Activated CD8-positive, alpha-beta T cell treated with anti-CD3 and anti-CD28 coated beads for 36 hours (primary cell): ENCODE measurements at places on chromosomes 11 and 22. TPM values are rescaled to one million over a fixed set of nuclear protein-coding genes. Genes with fewer than 3 reads are reported as not detected.

Gene SYT8
- not detected for total RNA-seq

Gene TUT1
- total RNA-seq = 34.4 TPM

Gene DLG2
- total RNA-seq = 2.2 TPM

Gene GNG3
- not detected for total RNA-seq

Gene GLYAT
- total RNA-seq = not detected

GRCh38 chr11:107858217-107859070 lies at the start of gene SLC35F2:
Gene SLC35F2 (minus strand): TSS chr11:107858787. CDS start chr11:107858767, 20 bp downstream.
- DNase-seq = peak; percentile 83

GRCh38 chr22:46443850-46444389 lies 93.5 kb downstream of the CELSR1 start:
- no peak for DNase-seq

- DNase-seq = no peak
Observed at GRCh38 chr22:47136050-47136449, 373.6 kb downstream of the TBC1D22A start.

GRCh38 chr11:68757711-68758110 lies 6.4 kb upstream of the TESMIN start:
- no peak for DNase-seq

GRCh38 chr22:33894515-33894914 lies 25.8 kb downstream of the LARGE1 start:
- DNase-seq = no peak

- no peak for DNase-seq
Observed at GRCh38 chr11:122601141-122602125, 54.1 kb upstream of the UBASH3B start.

DNA sequence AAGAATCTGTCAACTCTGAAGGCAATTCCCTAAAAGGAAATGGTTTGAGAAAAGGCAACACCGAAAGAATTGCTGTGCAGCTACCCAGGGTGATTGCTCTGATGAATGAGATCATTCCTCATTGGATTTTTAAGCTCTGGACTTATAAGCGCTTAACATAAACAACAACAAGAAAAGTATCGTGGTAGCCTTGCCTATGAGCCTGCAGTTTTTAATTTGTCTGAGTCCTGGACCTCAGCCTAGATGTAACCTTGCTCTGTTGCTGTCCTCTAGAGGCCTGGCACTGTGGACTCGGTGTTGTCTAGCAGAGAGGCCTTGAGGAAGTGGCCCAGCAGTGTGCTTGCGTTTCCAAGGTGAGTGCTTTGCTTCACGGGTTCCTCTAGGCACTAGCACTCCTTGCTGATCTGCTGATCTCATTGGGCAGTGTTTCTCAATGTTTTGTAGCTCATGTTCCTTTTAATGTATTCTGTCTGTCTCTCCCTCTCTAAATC lies 20.4 kb downstream of the CCDC81 start:
- DNase-seq = no peak

GRCh38 chr11:71496421-71496820 lies 30.6 kb upstream of the KRTAP5-7 start:
- DNase-seq = no peak

- DNase-seq = no peak
Observed at GRCh38 chr22:50444663-50445062, 30.2 kb downstream of the SBF1 start.

GRCh38 chr11:101915791-101916291 lies 481 bp downstream of the ANGPTL5 start:
- no peak for DNase-seq

DNA sequence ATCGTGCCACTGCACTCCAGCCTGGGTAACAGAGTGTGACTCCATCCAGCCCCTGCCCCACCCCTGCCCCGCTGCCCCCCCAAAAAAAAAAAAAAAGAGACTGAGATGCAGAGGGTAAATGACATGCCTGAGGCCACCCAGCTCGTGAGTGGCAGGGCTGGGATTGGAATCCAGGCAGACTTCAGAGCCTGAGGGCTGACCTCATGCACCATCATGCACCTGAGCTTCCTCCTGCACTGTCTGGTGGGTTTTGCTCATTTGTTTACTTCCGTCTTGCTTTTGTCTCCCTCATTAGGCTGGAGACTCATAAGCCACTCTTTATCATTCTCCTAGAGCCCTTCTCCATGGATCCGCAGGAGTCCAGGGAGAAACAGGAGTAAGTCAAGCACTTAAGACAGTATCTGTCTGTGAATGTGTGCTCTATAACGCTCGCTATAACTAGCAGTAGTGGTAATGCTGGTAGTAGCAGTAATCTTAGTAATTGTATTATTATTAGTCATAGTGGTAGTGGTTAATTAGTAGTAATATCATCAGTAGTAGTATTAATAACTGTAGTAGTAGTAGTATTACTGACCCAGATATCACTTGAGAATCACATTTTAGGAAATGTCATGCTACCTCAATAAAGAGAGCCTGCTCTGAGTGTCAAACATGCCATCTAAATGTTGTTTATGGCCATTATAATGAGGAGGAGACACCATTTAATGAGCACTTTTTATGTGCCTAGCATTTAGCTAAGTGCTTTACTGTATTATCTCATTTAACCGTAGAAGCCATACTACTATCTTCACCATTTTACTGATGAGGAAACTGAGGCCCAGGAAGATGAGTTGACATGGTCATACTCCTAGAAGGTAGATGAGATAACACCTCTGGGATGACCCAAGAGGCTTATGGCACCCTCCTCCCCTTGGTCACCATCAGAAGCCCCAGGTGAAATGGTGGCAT lies 85.0 kb downstream of the NAT10 start:
- no peak for DNase-seq

DNA sequence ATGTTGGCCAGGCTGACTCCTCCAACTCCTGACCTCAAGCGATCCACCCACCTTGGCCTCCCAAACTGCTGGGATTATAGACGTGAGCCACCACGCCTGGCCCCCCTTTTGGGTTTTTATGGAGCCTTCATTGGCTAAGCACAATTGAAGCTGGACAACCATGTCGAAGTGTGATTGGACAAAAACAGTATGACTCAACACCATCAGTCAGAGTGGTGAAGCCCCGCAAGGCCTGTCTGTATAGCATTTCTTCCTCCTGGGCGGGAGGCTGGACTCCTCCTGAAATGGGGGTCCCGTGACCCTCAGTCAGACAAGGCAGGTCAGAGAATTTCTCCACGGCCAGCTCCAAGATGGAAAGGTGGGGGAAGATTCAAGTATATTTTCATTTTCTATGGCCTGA lies 3.1 kb upstream of the PARVB start:
- DNase-seq = no peak

DNA sequence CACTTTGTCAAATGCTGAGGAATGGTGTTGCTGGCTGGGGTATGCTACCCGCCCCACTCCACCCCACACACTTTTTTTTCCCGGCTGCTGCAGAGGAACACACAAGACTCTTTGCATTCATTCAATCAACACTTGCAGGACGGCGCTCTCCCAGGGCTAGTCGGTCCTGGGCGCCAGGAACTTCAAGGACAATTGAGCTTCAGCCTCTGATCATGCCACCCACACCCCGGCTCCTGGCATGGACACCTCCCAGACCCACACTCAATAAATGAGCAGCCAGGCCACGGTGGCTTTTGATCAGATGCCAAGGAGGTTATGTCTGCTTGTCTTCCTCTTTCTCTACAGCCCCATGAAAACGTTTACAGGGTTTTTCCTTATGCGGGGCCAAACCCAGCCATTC lies 19.8 kb downstream of the TPST2 start:
- no peak for DNase-seq

- DNase-seq = no peak
Observed at GRCh38 chr22:17472932-17473331, 90.4 kb upstream of the SLC25A18 start.
